ENCODE measurements at places on chromosomes 3 and 15. TPM values are rescaled to one million over a fixed set of nuclear protein-coding genes. Genes with fewer than 3 reads are reported as not detected.

Gene SRP14
- 312 TPM for total RNA-seq

Gene CHDH
- 1.8 TPM for total RNA-seq

Gene SLC51B
- 12.4 TPM for total RNA-seq

Gene RCN2
- 67.3 TPM for total RNA-seq

Gene GOLGA6L7
- not detected for total RNA-seq
